ENCODE measurements at places on chromosomes 1 and 21.

GRCh38 chr1:33163621-33164519, 18.0 kb downstream of the TRIM62 start:
- DNase-seq, result no peak

DNA sequence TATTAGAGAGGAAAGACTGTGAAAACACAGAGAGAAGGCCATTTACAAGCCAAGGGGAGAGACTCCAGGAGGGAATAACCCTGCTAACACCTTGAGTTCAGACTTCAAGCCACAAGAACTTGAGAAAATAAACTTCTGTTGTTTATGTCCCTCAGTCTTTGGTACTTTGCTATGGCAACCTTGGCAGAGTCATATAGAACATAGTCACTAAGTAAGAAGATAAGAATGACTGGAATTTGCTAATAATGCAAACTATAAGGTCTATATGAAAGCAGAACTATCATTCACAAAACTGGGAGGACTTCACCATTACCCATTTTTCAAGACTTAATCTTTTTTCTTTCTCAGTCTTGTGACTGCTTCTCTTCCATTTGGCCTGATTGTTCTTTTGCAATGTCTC, 767.3 kb upstream of the ADAMTS5 start:
- DNase-seq, result no peak

- DNase-seq, result no peak
These were observed 187.3 kb downstream of the SLC44A5 start for GRCh38 chr1:75423616-75424015.

- DNase-seq, result no peak
These were observed 13.4 kb downstream of the VANGL2 start for GRCh38 chr1:160413716-160414115.

GRCh38 chr1:41955461-41956159, 36.9 kb upstream of the HIVEP3 start:
- no peak for DNase-seq

DNA sequence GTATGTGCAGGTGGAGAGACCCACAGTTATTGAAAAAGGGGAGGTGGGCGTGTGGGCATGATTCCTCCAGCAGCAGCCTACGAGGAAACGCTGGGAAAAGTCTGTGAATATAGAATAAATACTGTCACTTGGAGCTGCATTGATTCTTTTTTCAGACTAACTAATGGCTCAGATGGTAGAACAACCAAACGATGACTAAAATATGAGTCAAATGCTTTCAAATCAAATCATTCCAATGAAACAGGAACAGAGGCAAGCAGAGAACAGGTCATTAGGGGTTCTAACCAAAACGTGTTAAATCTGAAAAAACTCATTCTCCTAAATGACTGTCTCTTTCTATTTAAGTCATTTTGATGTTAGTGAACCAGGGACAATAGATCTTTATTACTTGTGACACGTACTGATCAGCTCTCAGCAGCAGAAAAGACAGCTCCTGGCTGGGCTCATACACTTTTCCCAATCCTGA, 35.1 kb upstream of the SEC16B start:
- no peak for DNase-seq

DNA sequence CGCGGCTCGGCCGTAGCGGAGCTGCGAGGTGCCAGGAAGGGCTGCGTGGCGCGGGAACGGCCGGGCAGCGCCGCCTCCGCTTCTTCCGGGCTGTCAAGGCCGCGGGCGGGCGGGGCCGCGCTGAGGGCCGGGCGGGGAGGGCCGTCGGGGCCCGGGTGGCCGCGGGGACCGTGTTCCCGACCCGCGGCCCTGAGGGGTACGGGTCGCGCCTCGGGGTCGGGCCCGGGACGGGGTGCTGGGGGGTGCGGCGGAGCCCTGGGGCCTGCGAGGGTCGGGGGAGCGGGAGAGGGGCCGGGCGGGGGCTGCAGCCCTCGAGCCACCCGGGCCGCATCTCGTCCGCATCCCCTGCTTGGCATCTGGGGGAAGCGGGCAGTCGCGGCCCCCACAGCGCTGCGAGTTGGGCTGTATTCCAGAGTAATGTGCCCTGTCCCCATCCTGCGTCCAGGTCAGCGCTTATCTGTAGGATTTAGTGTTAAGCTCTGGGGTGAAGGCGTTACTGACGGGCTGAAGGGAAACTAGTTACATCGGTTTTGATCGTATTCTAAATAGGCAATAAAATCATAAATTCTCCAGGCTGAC, 379 bp downstream of the RER1 start:
- DNase-seq, result no peak

DNA sequence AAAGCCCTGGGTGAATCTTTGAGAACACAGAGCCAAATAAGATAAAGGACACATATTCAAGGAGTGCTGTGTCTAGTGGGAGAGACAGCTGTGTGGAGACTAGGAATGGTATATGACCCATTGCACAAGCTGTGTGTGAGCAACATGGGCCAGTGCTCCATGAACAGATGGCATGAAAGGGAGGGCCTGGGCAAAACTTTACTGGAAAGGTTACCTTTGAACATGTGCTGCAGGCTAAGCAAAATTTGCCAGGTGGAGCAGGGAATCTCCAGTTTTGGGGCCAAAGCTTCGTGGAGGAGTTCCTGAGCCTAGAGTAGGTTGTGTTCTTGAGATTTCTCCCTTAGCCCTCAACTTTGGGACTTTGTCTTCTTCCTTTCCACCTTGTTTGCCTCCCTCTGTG, 446.1 kb upstream of the PROX1 start:
- no peak for DNase-seq

GRCh38 chr1:113320272-113320671, 70.0 kb upstream of the MAGI3 start:
- DNase-seq, result no peak

GRCh38 chr1:51583532-51583931, 33.4 kb upstream of the OSBPL9 start:
- DNase-seq, result no peak

- no peak for DNase-seq
These were observed 5.5 kb downstream of the CEPT1 start for GRCh38 chr1:111145542-111145941.

GRCh38 chr1:161111527-161111926, 6.3 kb downstream of the PFDN2 start:
- DNase-seq, result no peak

DNA sequence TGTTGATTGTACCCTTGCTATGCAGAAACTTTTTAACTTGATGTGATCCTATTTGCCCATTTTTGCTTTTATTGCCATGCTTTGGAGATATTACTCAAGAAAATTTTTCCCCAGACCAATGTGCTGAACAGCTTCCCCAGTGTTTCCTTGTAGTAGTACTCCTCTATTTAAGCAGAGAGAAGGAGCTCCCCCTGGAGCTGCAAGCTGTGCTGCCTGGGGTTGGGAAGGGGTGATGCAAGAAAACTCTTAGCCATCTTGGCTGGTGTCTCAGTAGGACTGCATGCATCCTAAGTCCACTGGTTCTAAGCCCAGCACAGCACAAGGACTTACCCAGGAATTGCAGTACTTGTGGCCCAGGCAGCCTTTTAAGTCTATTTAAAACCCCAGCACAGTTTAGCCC, 121.6 kb downstream of the NTMT2 start:
- no peak for DNase-seq

DNA sequence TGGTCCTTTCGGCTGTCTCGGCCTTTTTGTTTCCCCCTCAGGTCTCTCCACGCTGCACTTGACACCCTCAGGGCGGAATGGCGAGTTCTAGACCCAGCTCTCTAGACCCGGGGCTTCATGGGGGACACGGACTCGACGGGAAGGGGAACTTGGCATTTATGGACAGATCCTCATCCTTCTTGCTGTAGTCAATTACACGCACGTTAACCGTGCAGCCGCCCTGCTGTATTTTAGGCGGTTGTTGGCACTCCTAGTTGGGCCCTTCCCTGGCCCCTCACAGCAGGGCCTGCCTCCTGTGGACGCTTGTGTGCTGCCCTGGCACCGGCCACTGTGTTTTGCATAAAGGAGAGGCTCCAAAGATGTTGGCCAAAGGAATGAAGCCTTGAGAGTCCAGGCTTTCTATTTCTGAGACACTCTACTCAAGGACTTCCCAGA, 558 bp upstream of the BTG3 start:
- DNase-seq, result peak; percentile 9

- DNase-seq, result no peak
These were observed 100.8 kb downstream of the PCP4 start for GRCh38 chr21:39968010-39968409.

GRCh38 chr1:13494025-13494424, 19.8 kb downstream of the LRRC38 start:
- no peak for DNase-seq

DNA sequence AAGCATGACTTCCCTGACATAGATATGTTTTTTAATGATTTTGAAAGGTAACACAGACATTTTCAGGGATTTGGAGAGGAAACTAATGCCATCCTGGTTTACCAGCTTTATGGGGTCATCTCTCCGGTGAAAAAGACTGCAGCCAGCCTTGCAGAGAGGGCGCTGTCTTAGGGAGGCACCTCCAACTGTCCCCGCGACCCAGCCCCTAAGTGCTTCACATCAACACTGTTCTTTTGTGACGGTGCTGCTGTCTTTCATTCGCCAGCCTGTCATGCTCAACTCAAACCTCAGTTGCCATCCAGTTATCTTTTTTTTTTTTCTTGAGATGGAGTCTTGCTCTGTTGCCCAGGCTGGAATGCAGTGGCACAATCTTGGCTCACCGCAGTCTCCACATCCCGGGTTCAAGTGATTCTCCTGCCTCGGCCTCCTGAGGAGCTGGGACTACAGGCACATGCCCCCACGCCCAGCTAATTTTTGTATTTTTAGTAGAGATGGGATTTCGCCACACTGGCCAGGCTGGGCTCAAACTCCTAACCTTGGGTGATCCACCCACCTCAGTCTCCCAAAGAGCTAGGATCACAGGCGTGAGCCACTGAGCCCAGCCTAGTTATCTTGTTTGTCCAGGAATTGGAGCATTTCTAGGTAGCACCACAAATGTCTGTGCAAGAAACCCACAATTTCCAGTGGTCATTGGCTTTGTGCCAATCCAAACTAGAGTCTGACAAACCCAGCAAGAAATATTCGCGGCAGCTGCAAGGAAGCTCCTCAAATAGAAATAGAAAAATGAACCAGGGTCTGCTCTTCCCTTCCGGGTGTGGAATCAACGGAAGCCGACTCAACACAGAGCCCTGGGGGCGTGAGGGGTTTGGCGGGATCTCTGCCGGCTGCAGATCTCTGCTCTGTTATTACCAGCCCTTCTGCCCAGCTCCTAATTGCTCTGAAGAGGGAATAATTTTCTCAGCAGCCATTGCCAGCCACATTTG, 24.2 kb downstream of the PDE9A start:
- no peak for DNase-seq

GRCh38 chr1:198888379-198888943, 249.6 kb downstream of the PTPRC start:
- no peak for DNase-seq

GRCh38 chr1:53682881-53683280, 56.1 kb downstream of the GLIS1 start:
- DNase-seq, result no peak

- DNase-seq, result no peak
These were observed 648.3 kb upstream of the BRINP3 start for GRCh38 chr1:191125950-191126349.

- no peak for DNase-seq
These were observed 41.9 kb downstream of the MPZL1 start for GRCh38 chr1:167763525-167764220.

- DNase-seq, result no peak
These were observed 450.2 kb downstream of the LMO4 start for GRCh38 chr1:87778896-87779295.

GRCh38 chr1:119367432-119368124, 1.0 kb upstream of the HAO2 start:
- no peak for DNase-seq

DNA sequence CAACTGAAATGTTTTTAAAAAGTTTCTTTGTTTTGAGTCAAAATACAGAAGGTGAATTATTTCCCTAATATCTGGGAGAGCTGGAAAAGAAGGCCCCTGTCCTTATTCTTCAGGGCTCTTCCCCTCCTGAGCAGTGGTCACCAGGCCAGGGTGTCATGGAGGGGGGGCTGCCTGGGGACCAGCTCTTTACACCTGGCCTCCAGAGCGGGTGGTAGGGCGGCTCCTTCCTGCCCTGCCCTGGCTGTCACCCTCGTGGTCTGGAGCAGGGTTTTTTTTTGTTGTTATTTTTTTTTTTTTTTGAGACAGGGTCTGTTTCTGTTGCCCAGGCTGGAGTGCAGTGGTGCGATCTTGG, 6.6 kb downstream of the SKI start:
- DNase-seq, result no peak

DNA sequence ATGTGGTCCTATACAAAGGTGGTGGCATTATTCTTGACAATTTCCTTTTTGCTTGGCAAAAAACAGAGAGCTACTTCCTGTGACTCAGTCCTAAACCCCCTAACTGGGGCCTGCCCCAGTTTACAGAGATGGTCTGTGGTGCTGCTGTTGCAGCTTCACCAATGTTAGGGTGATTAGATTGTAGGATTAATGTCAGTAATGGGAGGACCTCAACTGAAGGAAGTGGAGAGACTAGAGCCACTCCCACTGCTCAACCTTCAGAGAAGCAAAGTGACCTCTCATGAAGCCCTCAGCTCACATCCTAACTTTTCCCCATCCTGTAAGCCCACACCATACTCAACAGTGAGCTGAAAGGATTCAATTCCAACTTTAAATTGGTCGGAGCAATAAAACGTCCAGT, 3.6 kb downstream of the S100A6 start:
- no peak for DNase-seq

DNA sequence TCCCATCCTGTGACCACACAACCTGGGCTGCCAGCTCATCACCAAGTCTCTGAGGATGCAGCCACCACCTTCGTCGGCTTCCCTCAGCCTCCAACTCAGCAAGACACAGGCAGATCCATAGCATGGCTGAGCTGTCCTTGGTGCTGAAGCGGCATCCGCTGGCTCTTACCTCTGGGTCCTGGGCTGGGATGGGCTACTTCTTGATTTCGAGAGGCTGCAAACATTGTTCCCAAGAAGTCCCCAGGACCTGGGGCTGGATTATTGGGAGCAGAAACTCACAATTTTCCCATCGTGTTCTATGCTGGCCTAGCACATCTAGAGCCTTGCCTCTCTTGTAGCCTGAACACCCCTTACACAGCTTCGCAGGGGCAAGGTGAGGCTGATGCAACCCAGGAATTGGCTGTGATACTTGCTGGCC, 24.9 kb upstream of the C1QA start:
- peak; percentile 35 for DNase-seq

- DNase-seq, result no peak
These were observed 25.1 kb upstream of the NGF start for GRCh38 chr1:115363171-115363570.

DNA sequence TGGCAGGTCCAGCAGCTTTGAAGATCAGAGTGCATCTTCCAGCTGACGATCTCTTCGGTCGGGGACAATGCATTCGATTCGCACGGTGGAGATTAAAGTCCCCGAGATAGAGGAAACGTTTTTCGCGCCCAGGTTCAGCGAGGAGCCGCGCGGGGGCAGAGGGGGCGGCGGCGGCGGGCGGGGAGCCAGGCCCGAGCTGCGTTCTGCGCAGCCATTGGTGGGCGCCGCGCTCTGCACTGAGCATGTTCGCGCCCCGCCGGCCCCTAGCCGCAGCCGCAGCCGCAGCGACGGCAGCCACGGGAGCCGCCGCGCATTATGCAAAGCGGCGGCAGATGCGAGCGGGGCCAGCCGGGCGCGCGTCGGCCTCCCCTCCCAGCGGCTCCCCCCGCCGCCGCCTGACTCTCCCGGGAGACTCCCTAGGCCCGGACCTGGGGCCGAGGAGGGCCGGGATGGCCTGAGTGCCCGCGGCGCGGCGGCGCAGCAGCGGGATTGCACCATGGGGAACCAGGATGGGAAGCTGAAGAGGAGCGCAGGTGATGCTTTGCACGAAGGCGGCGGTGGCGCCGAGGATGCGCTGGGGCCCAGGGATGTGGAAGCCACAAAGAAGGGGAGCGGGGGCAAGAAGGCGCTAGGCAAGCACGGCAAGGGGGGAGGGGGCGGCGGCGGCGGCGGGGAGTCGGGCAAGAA, at the start of gene FMN2:
Gene FMN2 (plus strand): TSS at position 270 of the 687 bp plus-strand sequence. CDS start 227 bp downstream, at position 497.
- no peak for DNase-seq

Data from stimulated activated CD4-positive, alpha-beta T cell treated with anti-CD3 and anti-CD28 coated beads, Interleukin-2, amount 100 ng/mL, for 24 hours (primary cell).